ENCODE measurements at places on chromosomes 3 and 15.

- no peak for DNase-seq
Observed at GRCh38 chr15:31228980-31229826, 97.4 kb upstream of the KLF13 start.

DNA sequence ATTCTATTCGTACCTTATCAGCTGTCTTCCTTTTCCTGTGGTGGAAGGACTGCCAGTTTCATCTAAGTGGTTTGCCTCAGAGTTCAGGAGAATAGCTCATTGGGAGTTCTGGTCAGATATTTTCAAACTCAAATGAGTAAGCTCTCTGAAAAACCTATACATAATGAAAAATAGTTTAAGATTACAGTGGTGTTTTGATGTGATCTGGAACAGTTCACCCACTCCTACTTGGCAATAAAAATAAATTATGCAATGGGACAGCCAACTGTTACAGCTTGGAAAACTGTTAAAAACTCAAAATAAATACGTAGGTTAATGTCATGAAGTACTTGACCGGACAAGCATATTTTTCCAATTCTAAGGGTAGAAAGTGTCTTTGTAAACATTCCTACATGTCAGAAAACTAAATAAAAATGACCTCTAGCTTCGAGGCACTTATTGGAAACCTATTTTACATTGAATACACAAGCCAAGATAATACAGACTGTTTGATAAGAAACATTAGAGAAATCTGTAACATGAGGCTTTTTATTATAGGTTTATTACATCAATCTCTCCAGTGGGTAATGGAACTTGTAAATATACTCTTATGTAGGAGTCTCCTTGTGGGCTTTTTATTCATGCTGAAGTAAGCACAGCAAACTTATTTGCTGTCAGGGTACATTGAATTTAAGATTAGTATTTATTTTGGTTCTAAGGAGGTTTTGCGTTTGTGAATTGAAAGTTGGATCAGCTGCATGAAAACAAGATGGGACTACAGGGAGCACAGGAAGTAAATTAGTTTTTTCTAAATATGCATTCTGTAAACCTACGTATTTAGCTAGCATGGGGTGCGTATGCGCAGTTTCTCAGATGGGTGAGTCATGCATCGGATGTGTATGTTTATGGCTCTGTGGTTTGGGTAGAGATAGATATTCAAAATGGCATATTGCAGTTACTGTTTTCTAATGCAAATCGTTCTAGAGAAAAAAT is 453.1 kb downstream of the IL5RA start:
- DNase-seq, result no peak

- DNase-seq, result no peak
Observed at GRCh38 chr3:29587340-29587739, 306.5 kb downstream of the RBMS3 start.

DNA sequence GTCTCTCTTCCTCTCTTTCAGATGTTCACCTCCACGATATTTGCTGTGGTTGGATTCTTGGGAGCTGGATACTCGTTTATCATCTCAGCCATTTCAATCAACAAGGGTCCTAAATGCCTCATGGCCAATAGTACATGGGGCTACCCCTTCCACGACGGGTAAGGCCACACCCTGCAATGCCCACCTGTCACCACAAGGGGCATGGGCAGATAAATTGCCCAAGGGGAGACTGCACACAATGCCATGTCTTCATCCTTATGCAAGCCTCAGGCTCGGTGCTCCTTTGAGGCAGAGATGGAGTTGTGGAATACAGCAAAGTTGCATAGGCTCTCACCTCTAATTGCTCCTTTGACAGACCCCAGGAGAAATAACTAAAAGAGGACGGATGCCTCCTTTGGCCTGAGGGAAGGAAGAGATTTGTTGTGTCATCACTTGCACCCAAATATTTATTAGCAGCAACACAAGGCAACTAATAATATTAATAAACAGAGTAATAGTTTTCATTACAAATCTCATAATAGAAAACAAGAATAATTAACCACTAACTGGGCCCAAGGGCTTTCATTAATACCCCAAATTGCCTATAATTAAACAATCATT is 13.2 kb downstream of the TM4SF4 start:
- peak; percentile 49 for DNase-seq

DNA sequence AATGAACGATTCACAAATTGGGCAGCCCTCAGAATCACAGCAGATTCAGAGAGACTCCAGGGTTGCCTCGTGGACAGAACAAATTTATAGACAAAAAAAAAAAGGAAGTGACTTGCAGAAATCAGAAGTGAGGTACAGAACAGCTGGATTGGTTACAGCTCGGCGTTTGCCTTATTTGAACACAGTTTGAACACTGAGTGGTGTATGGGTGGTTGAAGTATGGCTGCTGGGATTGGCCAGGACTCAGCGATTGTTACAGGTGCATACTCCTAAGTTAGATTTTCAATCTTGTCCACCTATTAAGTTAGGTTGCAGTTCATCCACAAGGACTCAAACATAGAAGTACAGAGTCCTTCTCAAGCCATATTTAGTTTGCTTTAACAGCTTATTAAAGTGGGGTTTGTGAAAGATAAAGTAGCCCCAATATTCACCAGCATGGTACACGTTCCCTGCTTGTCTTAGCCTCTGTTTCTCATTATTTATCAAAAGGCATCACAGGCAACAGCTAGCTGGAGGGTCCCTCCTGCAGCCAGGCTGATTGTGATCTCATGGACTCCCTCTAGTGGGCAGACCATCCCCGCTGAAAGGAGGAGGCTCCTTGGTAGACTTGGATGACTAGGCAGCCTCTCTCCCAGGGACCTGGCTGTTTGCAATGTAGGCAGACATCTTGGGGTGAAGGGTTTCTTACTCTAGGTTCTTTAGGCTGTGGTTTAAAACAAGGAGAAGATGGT is 17.6 kb upstream of the ALDH1L1 start:
- DNase-seq, result peak; percentile 47

GRCh38 chr3:117736846-117737245 is 1027.3 kb downstream of the TUSC7 start:
- no peak for DNase-seq

- DNase-seq, result no peak
Observed at GRCh38 chr3:21654662-21655061, 96.3 kb downstream of the ZNF385D start.

DNA sequence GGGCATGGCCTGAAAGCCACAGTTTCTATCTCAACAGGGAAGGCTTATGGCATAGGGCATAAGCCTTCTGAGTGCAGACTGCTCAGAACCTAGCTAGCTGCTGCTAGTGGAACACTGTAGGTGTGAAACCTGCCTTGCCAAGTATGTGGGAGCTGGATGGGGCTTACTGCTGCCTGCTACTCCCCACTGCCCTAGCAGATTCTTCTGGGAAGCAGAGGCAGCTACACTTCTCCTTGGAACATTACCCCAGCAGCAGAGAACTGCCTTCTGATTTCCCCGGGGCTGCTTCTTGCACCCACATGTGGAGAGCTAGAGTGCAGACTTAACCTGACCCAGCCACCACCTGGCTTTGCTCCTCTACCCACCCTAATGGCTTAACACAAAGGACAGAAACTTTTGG is 215.7 kb downstream of the POLQ start:
- DNase-seq, result no peak

GRCh38 chr3:42061713-42062380 is 29.3 kb upstream of the TRAK1 start:
- DNase-seq, result no peak

GRCh38 chr15:73683777-73684580 is at the start of gene CD276:
TSS of gene CD276 (plus strand) at chr15:73684383. CDS start at chr15:73699640, 15,257 bp downstream.
- no peak for DNase-seq

DNA sequence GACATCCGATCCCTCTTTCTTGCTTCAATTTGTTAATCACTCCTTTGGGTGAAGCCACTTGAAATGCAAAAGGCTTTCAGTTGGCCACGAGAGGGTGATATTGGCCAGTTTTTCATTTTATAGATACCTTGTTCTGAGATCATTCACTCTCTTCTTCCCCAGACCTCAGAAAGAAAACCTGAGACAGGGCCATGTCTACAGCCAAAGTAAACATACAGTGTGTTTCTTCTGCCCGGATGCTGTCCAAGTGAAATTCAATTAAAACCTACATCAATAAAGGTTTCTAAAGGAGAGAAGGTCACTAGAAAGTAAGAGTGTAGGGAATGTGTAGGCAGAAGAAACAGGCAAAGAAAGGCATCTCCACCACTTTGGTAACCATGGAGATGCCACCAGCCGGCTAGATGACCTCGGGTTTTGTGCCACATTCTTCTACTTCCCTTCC is 39.5 kb upstream of the FMN1 start:
- DNase-seq, result no peak

DNA sequence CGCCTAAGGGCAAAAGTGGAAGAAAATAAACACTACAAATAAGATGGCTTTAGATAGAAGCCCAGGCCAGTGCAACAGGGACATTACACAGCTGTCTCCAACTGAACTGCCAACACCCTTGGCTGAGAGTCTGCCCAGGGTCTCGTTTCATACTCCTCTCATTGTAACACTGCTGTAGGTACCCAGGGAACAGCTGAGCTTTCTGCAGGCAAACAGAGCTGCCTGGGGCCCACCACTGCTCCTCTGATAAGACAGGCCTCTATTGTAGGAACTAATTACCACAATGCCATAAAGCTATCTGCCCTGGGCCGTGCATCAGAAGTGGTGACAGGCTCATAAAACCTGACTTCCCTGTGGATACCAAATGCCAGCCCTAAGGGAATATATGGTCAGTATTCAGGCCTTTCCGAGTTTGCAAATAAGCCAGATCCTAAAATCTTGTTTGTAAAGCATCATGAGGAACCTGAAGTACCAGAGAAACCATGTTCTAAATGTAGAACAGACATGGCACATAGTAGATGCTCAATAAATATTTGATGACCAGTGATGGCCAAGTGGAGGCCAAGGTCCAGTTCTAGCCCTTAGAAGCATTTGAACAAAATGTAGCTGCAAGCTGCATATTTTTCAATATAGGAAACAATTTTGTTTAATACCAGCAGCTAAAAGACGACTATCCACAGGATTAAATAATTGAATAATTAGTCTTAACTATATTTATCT is 84.3 kb upstream of the NEO1 start:
- DNase-seq, result no peak

DNA sequence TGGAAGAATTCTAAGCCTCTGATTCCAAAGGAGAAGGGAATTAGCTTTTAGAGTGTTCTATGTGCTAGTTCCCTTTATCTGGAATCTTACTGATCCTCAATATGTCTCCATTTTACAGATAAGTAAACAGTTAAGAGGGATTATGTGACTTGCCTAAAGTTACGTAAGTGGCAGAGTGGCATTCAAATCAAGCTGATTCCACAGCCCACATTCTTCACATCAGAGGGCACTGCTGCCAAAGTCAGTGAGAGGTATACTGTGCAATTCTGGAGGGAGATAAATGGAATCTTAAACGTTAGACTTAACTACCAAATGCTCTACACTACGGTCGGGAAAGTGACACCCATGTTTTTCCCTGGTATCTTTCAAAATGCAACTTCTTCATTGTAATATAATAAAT is 11.0 kb upstream of the MELTF start:
- no peak for DNase-seq

DNA sequence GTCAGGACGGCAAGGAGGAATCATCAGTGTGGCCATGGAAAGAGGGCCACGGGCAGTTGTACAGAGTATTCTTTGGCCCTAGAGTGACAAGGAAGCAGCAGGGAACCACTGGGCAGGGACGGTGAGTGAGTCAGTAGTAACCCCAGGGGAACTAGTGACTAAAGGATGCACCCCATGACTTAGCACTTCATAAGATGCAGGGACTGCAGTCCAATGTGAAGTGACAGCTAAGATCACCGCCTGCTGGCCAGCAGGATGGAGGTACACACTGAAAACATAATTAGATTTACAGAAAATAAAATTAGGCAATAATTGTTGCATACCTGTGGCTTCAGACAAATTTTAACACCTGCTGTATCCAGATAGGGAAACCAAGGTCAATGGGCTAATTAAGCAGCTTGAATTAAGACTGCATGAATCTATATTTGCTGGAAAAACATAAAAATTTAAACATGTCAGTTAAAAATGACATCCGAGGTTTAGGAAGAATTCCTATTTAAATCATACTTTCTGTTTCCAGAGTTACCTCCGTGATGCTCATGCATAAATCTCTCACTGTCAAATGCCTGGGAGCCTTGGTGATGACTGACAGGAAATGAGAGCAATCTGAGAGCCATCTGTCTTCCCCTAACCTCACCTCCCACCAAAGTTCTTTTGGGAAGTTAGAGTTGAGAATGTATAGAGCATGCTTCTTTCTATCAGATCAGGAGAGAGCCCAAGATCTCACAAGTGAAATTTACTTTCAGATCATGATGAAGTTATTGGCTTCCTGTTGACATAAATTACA is 56.5 kb downstream of the DCLK3 start:
- DNase-seq, result peak; percentile 57

- no peak for DNase-seq
Observed at GRCh38 chr3:12560505-12561190, 3.8 kb downstream of the MKRN2 start.

- peak; percentile 67 for DNase-seq
Observed at GRCh38 chr15:64460724-64461720, 644 bp downstream of the ZNF609 start.

GRCh38 chr15:26421065-26421464 is 351.8 kb downstream of the GABRB3 start:
- DNase-seq, result no peak

GRCh38 chr3:185825639-185826481 is 1.0 kb upstream of the IGF2BP2 start:
- no peak for DNase-seq

DNA sequence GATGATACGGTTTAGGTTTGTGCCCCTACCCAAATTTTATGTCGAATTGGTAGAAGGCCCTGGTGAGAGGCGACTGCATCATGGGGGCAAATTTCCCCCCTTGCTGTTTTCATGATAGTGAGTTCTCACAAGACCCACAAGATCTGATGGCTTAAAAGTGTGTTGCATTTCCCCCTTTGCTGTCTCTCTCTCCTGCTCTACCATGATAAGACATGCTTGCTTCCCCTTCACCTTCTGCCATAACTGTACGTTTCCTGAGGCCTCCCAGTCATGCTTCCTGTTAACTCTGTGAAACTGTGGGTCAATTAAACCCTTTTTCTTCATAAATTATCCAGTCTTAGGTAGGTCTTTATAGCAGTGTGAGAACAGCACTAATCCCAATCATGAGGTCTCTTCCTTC is 381.2 kb downstream of the RSL24D1 start:
- DNase-seq, result no peak

- no peak for DNase-seq
Observed at GRCh38 chr3:69838217-69838616, 99.0 kb downstream of the MITF start.

Data from HL-60 (cell line).